ENCODE measurements at places on chromosomes 16 and 17. TPM values are rescaled to one million over a fixed set of nuclear protein-coding genes. Genes with fewer than 3 reads are reported as not detected.
A peak's percentile ranks its signal among the peaks of the same experiment; 100 is the strongest.

- DNase-seq, result no peak
These were observed 6.6 kb upstream of the CNGB1 start for GRCh38 chr16:57977418-57978069.

DNA sequence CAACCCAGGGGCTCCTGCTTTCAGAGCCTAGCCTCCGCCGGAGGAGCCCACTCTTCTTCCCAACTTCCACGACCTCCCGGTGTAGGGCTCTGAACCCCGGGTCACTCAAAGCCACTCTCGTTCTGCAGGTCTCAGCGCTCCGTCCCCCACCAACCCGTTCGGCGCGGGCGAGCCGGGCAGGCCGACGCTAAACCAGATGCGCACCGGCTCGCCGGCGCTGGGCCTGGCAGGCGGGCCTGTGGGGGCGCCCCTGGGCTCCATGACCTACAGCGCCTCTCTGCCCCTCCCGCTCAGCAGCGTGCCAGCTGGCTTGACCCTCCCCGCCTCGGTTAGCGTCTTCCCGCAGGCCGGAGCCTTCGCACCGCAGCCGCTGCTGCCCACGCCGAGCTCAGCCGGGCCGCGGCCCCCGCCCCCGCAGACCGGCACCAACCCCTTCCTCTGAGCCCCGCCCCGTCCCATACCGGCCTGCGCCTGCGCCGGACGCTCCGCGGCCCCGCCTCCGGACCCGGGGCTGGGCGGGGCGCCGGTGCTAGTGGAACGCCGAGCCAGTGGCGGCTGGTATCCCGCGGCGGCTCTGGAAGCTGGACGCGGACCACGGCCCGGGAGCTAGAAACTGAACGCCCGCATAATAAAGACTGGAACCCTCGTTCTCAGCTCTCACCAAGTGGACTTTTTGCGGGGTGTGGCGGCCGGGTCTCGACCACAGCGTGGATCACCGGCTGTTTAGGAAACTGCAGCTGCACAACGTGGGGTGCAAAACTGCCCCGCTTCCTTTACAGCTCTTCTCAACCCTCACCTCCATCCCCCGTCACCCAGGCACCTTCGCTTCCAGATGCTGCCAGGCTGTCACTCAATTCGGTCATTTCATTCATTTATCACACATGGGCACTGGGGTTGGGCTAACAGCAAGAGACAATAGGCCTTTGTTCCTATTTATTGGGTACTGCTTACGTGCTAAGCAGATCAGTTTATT is 5.0 kb upstream of the SPATA20 start:
- DNase-seq, result peak; percentile 77

GRCh38 chr17:42122371-42123303 is at the start of gene HSPB9:
HSPB9 (plus strand) TSS chr17:42122804; CDS start chr17:42122851, 47 bp downstream.
- peak; percentile 40 for DNase-seq

- no peak for DNase-seq
These were observed 19.0 kb upstream of the LRRC37A3 start for GRCh38 chr17:64938290-64938689.

GRCh38 chr17:63086483-63087185 is 120.6 kb downstream of the TANC2 start:
- peak; percentile 29 for DNase-seq

- DNase-seq, result no peak
These were observed 20.4 kb downstream of the NLRC5 start for GRCh38 chr16:57009643-57010170.

DNA sequence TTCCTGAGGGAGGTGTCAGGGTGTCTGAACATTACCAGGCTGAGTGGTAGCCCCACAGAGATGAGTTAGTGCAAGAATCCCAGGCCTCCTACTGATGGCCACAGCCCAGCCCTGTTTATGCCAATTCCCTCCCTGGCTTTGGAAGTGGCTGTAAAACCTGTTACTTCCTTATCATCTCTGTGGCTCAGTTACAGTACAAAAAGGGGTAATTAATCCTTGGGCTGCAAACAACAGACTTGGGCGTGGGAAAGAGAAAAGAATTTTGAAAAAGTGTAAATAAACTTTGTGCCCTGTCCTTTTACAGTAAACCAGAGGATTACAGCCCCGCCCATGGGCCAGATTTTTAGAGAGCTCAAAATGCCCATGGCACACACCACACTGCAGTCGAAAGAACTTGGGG is 73.1 kb upstream of the AXIN2 start:
- DNase-seq, result peak; percentile 18

The KRT24 gene
- not detected for total RNA-seq

The TMEM88 gene
- 0.43 TPM for total RNA-seq

The OTOP3 gene
- not detected for total RNA-seq
